ENCODE measurements at places on chromosomes 6 and 20. TPM values are rescaled to one million over a fixed set of nuclear protein-coding genes. Genes with fewer than 3 reads are reported as not detected.

DNA sequence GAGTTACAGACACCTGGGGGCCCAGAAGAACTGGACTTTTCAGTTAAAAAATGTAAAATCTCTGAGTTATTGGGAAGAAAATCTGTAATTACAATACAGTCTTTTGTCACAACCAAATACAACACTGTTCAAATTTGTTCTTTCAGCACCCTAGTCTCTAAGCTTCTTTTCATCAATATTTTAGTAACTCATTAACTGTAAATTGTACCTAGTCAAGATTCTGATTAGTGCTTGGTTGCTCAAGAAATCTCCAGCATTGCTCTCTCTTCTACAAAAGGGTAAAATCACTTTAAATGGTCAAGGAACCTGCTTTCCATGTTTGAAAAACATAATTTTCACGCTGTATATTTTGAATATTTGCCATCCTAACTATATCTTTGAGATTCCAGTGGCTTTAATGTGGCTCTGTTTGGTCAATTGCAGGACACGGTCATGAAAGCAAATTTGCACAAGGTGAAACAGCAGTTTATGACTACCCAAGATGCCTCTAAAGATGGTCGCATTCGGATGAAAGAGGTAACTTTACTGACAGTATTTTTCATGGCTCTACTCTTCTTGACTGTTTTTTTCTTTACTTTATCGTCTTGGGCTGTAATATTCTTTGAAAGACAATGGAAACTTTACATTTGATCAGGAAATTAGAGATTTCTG lies 9.2 kb downstream of the SCGN start:
- no peak for DNase-seq

DNA sequence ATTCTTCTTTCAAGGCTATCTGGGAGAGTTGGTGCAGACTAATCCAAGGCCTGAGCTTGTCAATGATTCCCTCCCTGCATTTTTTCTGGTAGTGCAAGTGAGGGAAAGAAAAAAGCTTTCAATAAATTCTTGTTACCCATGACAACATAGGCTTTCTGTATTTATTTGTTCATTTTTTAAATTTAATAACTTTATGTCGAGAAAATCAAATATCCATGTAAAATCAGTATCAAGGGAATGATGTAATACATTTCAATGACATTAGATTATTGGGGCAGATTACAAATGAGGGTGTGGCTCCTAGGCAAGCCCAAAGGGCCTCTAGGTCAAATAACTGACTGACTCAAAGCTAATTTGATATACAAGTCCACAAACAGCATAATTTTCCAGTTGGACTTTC lies 104.0 kb downstream of the GJA1 start:
- DNase-seq: no peak

DNA sequence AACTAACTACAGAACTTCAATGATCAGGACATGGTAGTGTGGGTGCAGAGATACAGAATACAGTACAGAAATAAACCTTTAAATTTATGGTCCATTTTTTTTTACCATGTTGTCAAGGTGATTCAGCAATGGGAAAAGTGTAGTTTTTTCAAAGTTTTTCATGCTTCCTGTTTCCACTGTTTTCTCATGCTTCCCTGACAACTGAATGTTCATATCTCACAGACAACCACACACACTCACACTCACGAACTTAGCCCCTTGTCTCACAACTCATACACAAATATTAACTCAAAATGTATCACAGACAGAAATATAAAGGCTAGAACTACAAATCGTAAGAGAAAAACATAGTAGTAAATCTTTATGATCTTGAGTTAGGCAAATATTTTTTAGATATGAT lies 232.6 kb upstream of the CDYL start:
- no peak for DNase-seq

- DNase-seq: no peak
Observed at GRCh38 chr6:127191716-127192115, 73.2 kb downstream of the RSPO3 start.

DNA sequence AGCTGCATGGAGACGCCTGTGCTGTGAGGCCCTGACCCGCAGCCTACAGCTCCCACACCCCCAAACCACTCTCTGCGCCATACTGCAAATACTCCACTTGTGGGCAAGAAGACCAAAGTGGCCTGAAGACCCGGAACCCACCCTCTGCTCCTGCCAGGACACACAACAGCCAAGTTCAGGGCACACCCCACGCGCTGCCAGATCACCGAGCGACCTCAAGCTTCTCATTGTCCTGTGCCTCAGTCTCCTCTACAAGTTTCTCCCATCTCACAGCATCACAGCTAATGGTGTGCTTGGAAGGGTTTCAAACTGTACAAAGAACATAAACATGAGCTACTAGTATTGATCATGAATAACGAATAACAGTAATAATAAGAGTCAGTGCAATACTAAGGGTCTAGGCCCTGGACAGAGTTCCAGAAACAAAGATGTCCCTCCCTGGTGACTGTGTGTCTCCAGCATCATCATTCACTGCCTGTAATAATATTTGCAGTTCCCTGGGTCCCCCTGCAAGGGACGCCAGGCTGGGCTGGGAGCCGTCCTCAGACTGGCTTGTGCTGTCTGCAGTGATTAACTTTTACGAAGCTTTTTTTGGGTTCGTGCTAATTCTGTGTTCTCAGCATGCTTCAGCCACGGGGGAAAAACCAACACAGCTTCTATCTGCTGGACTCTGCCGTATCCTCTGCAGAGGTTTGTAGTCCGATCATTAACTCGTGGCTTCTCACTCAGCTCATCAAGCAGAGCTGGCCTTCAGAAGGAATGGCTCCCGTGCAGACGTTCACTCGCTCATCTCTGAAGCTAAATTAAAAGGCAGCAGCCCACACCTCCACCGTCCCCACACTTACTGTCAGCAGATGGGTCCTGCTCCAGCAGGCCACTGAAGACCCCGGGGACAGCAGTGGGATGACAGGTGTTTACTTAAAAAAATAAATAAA lies 81.6 kb upstream of the MPC1 start:
- DNase-seq: no peak

- DNase-seq: no peak
Observed at GRCh38 chr20:15593081-15593480, 980.2 kb downstream of the KIF16B start.

Gene NPEPL1
- total RNA-seq: 52.3 TPM

Gene BMP7
- not detected for total RNA-seq

Gene ELOVL4
- 0.12 TPM for total RNA-seq

Measured in psoas muscle (tissue), 8 donors.